ENCODE measurements at places on chromosomes 2 and 18.

GRCh38 chr2:1619556-1619955 lies 124.8 kb downstream of the PXDN start:
- no peaks in the 10 kb centered on the region for H3K36me3 ChIP-seq
- no peak for DNase-seq
- no peak overlapping the region for H3K4me3 ChIP-seq
- peaks cover 28% of the 10 kb centered on the region for H3K4me1 ChIP-seq
- H3K27me3 ChIP-seq, result peaks cover 6% of the 10 kb centered on the region

GRCh38 chr2:178397002-178397605 lies 53.9 kb downstream of the PRKRA start:
- peak; percentile 11 for DNase-seq
- H3K27ac ChIP-seq, result no peak overlapping the region
- H3K36me3 ChIP-seq, result no peaks in the 10 kb centered on the region
- H3K27me3 ChIP-seq, result no peaks in the 10 kb centered on the region
- H3K4me1 ChIP-seq, result peaks cover 14% of the 10 kb centered on the region

DNA sequence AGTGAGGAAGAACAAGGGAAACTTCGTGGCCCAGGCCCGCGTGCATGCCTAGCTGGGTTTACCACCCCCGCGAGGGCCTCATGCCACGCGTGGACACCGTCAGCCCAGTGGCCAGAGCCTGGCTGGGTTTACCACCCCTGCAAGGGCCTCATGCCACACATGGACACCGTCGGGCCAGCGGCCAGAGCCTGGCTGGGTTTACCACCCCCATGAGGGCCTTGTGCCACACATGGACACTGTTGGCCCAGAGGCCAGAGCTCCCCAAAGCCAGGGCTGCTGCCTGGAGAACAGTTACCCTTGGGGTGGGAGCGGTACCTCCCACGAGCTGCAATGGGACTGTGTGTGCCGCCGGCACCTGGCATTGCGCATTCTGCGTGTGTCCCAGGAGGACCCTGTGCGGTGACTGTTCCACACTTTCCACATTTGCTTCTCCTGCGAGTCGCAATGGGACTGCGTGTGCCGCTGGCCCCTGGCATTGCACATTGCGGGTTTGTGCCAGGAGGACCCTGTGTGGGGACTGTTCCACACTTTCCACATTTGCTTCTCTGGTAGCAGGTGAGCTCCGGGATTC lies 105.6 kb upstream of the CTDP1 start:
- DNase-seq, result no peak
- H3K27me3 ChIP-seq, result peaks cover 2% of the 10 kb centered on the region

GRCh38 chr2:203583701-203584100 lies 48.6 kb upstream of the RAPH1 start:
- no peak for DNase-seq
- no peak overlapping the region for H3K4me3 ChIP-seq
- peaks cover 35% of the 10 kb centered on the region for H3K4me1 ChIP-seq
- no peaks in the 10 kb centered on the region for H3K36me3 ChIP-seq

GRCh38 chr2:147366279-147366678 lies 478.6 kb upstream of the ACVR2A start:
- H3K36me3 ChIP-seq, result peaks cover 5% of the 10 kb centered on the region
- H3K27me3 ChIP-seq, result no peaks in the 10 kb centered on the region
- no peak overlapping the region for H3K4me3 ChIP-seq
- peaks cover 4% of the 10 kb centered on the region for H3K4me1 ChIP-seq

- no peak overlapping the region for H3K4me3 ChIP-seq
- no peaks in the 10 kb centered on the region for H3K27me3 ChIP-seq
- no peak for DNase-seq
Observed at GRCh38 chr2:233448575-233448974, 94.3 kb downstream of the DGKD start.

- peaks cover 25% of the 10 kb centered on the region for H3K27me3 ChIP-seq
- peak overlapping the region; percentile 84 for H3K4me3 ChIP-seq
- H3K36me3 ChIP-seq, result no peaks in the 10 kb centered on the region
- H3K27ac ChIP-seq, result peak overlapping the region; percentile 64
Observed at GRCh38 chr18:26549263-26550094, 1.1 kb upstream of the KCTD1 start.

- peaks cover 14% of the 10 kb centered on the region for H3K27me3 ChIP-seq
- peak overlapping the region; percentile 75 for H3K27ac ChIP-seq
- peaks cover 40% of the 10 kb centered on the region for H3K4me1 ChIP-seq
- H3K4me3 ChIP-seq, result peak overlapping the region; percentile 64
- no peaks in the 10 kb centered on the region for H3K36me3 ChIP-seq
Observed at GRCh38 chr2:216339456-216340279, 32.6 kb downstream of the MARCHF4 start.

DNA sequence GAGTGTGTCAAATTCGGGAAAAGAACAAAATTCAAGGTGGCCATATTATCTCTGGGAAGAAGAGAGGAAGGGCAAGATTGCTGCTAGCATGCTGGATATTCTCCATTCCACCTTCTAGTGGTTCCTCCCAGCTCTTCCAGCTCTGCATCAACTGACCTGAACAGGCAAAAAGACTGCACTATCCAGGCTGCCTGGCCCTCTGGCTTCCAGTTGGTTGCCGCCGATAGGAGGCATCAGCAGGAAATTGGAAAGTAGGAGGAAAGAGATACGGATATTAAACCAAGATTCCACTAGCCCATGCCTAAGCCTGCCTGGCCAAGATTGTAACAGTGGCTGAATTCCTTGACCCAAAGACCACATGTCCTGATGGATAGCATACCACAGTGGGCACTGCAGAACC lies 1.7 kb upstream of the RTTN start:
- DNase-seq, result no peak
- peaks cover 11% of the 10 kb centered on the region for H3K27me3 ChIP-seq
- H3K4me1 ChIP-seq, result peaks cover 30% of the 10 kb centered on the region
- H3K36me3 ChIP-seq, result peaks cover 3% of the 10 kb centered on the region

GRCh38 chr2:48112911-48113680 lies 206.8 kb upstream of the FBXO11 start:
- H3K27ac ChIP-seq, result peak overlapping the region; percentile 49
- peaks cover 42% of the 10 kb centered on the region for H3K4me1 ChIP-seq
- no peaks in the 10 kb centered on the region for H3K36me3 ChIP-seq
- no peak for DNase-seq

DNA sequence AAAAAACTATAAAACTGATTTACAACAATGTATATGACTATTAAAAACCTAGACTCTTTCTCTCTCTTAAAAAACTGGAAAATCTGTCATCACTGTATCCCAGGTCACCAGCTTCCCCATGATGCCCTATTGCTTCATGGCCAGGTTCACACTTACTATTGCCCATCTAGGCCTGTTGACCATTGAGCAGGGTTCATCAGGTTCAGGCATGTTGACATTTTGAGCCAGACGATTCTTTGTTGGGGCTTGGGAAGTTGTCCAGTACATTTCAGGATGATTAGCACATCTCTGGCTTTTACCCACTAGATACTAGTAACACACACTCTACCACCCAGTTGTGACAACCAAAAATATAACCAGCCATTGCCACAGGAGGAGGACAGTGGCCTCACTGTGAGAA lies 26.9 kb upstream of the RAB27B start:
- no peak for DNase-seq
- peaks cover 3% of the 10 kb centered on the region for H3K27me3 ChIP-seq
- H3K4me1 ChIP-seq, result no peaks in the 10 kb centered on the region
- no peak overlapping the region for H3K27ac ChIP-seq

GRCh38 chr2:136305517-136306192 lies 187.7 kb upstream of the CXCR4 start:
- no peak for DNase-seq
- no peak overlapping the region for H3K27ac ChIP-seq
- peaks cover 4% of the 10 kb centered on the region for H3K27me3 ChIP-seq
- no peak overlapping the region for H3K4me3 ChIP-seq

DNA sequence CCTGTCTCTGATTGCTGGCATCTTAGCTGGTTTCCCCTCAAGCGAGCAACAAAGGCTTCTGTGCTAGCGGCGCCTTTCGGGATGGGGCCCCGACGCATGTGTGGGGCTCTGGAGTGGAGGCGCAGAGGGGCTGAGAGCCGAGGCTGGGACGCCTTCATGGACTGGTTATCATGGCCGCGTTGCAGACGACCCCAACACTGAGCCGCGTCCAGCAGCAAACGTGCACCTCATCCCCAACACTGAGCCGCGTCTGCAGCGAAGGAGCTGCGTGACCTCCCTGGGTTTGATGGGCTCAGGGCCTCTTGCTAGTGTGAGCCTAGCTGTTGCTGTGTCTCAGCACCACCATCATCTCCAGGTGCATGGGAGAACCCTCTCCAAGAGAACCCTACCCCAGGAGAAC lies 123.7 kb upstream of the CTDP1 start:
- no peaks in the 10 kb centered on the region for H3K36me3 ChIP-seq
- no peak for DNase-seq
- H3K4me3 ChIP-seq, result no peak overlapping the region
- H3K27ac ChIP-seq, result no peak overlapping the region
- peaks cover 9% of the 10 kb centered on the region for H3K27me3 ChIP-seq

DNA sequence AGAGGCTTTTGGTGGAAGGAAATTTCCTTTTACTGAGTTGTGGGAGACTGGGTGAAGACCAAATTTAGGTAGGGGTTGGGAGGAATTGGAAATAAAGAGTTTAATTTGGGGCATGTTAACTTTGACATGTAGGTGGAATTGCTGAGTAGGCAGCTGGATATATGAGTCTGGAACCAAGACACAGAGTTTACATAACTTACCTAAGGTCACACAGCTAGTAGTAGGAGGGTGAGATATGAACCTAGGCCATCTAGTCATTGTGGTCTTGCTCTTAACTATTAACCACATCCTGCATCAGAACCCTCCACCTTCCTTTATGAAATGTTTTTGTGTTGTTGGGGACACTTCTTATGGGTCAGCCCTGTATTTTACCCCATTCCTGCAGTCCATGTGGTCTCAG lies 113.1 kb downstream of the ICOS start:
- no peak overlapping the region for H3K4me3 ChIP-seq
- peaks cover 13% of the 10 kb centered on the region for H3K27me3 ChIP-seq
- no peaks in the 10 kb centered on the region for H3K4me1 ChIP-seq
- no peaks in the 10 kb centered on the region for H3K36me3 ChIP-seq
- no peak for DNase-seq

DNA sequence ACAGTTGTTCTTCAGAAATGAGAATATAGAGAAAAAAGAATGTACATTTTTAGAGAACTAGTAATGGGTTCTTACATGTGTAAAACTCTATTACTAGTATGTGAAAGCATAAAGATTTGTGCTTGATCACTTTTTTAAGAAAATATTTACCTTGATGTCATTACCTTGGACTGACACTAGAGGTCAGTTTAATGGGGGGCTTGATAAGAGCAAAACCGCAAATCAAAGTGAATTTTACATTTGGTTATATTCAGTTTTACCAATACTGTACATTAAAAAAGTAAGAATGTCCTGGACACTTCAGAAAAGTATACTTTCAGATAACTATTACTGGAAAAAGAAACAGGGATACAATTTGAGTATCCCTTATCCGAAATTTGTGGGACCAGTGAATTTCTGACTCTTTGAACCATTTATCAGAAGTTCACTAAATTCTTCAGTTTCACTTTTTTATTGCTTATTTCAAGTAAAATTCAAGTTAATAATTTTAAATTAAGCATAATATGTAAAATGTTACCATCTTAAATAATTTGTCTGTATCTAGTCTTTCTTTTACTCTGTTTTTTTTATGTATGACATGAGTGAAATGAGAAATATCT lies 1149.5 kb downstream of the DSC3 start:
- no peak for DNase-seq
- H3K4me1 ChIP-seq, result no peaks in the 10 kb centered on the region
- no peak overlapping the region for H3K4me3 ChIP-seq
- H3K27ac ChIP-seq, result no peak overlapping the region
- no peaks in the 10 kb centered on the region for H3K36me3 ChIP-seq

DNA sequence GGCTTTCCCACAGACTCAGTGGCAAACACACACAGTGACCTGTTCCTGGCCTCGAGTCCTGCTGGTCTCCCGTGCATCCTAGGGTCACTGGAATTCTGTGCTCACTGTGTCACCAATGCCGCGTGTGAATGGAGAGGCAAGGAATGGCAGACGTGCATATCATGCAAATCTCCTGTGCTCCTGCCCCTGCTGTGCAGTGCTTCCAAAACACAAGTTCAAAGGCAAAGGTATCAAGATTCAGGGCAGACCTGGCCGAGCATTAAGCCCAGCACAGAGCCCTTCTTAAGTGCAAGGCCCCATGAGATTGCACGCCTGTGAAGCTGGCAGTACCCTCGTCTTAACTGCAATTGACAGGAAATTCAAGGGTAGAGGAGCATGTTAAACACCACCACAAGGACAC lies 129.1 kb downstream of the NDUFA10 start:
- no peaks in the 10 kb centered on the region for H3K4me1 ChIP-seq
- H3K27ac ChIP-seq, result no peak overlapping the region
- no peak for DNase-seq
- no peak overlapping the region for H3K4me3 ChIP-seq
- peaks cover 26% of the 10 kb centered on the region for H3K27me3 ChIP-seq
- H3K36me3 ChIP-seq, result no peaks in the 10 kb centered on the region
